ENCODE measurements at places on chromosomes 13 and 19.

DNA sequence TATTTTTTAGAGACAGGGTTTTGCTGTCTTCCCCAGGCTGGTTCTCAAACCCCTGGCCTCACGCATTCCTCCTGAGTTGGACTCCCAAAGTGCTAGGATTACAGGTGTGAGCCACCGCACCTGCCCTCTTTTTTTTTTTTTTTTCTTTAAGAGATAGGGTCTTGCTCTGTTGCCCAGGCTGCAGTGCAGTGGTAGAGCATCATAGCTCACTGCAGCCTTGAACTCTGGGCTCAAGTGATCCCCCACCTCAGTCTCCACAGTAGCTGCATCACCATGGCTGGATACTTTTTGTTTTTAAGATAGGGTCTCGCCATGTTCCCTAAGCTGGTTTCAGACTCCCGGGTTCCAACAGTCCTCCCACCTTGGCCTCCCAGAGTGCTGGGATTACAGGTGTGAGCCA is 1.5 kb downstream of the KCNJ14 start:
- DNase-seq = no peak

GRCh38 chr19:40279761-40280607 is 5.2 kb downstream of the AKT2 start:
- no peak for DNase-seq

DNA sequence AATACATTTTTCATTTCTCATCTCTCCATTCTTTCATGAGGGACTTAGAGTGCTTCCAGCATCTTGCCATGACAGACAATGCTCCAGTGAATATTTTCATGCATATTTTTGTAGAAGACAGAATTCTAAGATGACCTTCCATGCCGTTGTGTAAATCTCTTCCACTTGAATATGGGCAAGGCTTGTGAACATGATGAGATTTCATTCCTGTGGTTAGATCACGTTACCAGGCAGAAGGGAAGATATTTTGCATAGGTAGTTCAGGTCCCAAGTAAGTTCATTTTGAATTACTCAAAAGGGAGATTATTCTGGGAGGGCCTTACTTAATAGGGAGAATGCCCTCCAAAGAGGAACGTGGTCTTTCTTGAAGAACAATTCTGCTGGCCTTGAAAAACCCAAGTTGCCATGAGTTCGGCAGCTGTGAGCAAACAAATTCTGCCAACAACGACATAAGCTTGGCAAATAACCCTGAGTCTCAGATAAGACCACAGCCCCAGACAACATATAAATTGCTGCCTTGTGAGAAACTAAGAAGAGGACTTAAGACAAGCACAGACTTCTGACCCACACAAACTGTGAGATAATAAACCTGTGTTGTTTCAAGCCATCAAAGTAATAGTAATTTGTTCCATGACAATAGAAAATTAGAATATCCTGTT is 400.5 kb upstream of the GPC6 start:
- DNase-seq = no peak

- DNase-seq = no peak
Measured at GRCh38 chr19:48004236-48004635, 9.8 kb downstream of the ELSPBP1 start.

DNA sequence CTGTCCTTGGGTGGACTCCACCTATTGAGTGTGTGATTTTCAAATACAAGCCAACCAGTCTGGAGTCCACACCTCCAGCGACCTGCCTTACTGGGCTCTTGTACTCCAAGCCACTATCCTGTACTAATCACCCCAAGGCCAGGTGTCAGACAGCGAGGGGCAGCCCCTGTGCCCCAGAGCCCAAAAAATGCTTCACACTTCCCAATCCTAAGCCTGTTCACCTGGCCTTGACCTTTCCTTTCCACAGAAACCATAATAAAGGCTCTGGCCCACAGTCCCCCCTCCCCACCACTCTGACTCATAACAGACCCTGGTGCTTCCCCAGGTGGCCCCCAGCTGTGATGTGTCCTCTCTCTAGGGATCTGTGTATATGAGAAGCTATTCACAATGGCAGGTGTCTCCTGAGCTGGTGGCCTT is 3.9 kb downstream of the CD209 start:
- no peak for DNase-seq

- no peak for DNase-seq
Measured at GRCh38 chr19:38719761-38720558, 24.3 kb downstream of the CAPN12 start.

GRCh38 chr13:55361141-55361540 is 1779.6 kb upstream of the PRR20A start:
- no peak for DNase-seq

- no peak for DNase-seq
Measured at GRCh38 chr13:24861617-24862362, 97.8 kb downstream of the RNF17 start.

DNA sequence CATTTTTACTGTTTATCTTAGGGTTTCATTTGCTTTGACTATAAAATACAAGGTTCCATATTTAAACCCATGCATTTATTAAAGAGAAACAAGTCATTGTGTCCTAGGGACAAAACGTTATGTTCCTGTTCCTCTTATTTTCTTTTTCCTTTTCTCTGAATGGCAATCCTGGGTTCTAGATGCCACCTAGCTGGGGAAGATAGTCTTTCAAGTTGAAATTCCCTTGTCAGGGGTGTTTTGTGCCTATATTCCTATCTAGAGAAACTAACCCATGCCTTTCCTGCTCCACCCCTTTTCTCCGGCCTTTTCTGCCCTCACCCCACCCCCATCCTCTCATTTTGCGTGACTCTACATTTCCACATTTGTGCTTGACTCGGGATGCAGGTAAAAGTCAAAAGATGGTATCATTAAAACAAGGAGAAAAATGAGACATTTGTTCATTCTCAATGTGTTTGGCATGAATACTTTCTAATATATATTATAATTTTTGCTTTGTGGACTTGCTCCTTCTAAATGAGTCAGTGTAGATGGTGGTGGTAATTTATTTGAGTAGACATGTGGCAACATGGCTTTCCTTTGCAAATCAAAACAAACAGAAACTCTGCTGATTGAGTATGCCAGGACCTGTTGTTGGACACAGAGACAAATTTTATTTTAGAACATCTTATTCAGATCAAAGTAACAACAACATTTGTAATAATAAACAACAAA is 26.8 kb upstream of the STARD13 start:
- DNase-seq = no peak

DNA sequence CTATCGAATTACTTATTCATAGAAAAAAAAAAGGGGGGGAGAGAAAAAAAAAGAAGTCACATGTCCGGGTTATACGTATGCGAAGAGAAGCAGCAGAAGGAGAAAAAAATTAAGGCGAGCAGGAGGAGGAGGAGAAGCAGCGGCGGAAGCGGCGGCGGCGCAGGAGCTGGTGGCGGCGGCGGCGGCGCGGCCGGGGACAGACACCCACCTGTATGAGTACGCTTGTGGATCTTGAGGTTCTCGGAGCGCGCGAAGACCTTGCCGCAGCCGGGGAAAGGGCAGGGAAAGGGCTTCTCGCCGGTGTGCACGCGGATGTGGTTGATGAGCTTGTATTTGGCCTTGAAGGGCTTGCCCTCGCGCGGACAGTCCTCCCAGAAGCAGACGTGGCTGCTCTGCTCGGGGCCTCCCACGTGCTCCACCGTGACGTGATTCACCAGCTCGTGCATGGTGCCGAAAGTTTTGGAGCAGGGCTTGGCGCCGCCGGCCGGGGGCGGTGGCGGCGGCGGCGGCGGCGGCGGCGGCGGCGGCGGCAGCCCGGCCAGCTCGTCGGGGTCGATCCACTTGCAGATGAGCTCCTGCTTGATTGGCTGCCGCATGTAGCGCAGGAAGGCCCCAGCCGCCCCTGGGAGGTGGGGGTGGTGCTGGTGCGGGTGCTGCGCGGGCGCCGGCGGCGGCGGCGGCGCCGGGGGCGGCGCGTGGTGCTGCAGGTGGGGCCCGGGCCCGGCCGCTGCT is 1.5 kb downstream of the ZIC5 start:
- no peak for DNase-seq

DNA sequence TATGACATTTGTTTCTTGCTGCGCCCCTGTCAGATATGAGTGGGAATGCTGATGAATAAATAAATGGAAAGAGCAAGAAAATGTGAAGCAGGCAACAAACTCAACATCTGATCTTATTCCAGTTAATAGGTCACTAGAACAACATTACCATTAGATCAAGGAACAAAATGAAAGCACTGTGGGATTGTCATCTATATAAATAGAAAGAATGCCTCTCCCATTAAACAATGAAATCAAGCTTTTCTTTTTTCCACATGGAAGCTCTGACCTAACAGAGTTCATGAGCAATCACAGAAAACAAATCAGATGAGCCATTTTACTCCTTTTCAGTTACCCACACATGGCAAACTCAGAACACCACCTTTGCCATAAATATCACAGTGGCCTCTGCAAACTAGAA is 354.8 kb downstream of the SUCLA2 start:
- DNase-seq = no peak

DNA sequence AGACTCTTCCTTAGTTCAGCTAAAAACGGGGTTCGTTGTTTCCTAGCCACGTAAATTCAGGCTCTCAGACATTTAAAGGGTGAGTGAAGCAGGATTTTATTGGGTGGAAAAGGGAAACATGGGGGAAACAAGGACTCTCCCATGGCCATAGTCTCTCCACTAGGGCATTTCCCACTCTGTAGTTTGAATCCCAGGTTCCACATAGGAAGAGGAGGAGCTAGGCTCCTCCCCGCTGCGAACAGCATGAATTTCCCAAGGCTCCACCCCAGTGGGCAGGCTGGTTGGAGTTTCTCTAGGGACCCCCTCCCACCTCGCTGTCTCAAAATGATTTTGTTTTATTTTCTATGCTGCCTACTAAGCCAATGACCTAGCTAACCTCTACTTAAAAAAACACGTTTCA is 2170.8 kb upstream of the PCDH20 start:
- no peak for DNase-seq

- peak; percentile 34 for DNase-seq
Measured at GRCh38 chr19:18915639-18916038, 3.5 kb downstream of the COPE start.

Data from stimulated activated CD4-positive, alpha-beta T cell treated with anti-CD3 and anti-CD28 coated beads, Interleukin-4, amount 100 ng/mL, for 48 hours (primary cell).